ENCODE measurements at places on chromosomes 12 and 14.

GRCh38 chr14:69928111-69928523, 48.9 kb downstream of the SMOC1 start:
- DNase-seq = no peak

DNA sequence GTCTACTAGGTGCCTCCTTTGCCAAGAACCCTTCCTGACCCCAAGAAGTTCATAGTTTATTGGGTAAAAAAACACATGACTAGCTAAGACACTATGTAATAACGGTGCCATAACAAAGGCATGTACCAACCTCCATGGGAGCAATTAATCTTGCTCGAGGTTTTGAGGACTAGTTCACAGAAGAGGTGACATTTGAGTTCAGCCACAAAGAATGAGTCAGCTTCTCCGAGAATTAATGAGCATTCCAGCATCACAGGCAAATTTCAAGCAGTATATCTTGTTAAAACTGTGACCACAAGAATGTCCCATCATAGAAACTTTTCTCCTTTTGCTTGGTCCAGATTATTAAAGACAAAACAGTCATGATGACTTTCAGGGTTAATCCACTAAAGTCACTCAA, 113.0 kb upstream of the RAP1B start:
- no peak for DNase-seq

- DNase-seq = no peak
Measured at GRCh38 chr12:122406701-122407164, 15.7 kb downstream of the CLIP1 start.

GRCh38 chr12:2581293-2582045, 213.3 kb upstream of the FKBP4 start:
- DNase-seq = no peak

DNA sequence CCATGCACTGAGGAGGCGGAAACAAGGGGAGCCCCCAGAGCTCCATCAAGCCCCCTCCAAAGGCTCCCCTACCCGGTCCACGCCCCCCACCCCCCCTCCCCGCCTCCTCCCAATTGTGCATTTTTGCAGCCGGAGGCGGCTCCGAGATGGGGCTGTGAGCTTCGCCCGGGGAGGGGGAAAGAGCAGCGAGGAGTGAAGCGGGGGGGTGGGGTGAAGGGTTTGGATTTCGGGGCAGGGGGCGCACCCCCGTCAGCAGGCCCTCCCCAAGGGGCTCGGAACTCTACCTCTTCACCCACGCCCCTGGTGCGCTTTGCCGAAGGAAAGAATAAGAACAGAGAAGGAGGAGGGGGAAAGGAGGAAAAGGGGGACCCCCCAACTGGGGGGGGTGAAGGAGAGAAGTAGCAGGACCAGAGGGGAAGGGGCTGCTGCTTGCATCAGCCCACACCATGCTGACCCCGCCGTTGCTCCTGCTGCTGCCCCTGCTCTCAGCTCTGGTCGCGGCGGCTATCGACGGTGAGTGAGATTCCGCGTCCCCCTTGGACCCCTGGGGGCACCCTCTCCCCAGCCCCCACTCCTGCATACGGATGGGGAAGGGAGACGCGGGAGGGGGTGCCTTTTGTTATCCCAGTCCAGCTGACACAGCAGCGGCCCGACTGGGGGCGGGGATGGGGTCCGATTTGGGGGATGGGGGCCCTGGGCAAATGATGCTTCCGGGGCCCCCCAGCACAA, 400 bp downstream of the LRP1 start:
- DNase-seq = peak; percentile 7

DNA sequence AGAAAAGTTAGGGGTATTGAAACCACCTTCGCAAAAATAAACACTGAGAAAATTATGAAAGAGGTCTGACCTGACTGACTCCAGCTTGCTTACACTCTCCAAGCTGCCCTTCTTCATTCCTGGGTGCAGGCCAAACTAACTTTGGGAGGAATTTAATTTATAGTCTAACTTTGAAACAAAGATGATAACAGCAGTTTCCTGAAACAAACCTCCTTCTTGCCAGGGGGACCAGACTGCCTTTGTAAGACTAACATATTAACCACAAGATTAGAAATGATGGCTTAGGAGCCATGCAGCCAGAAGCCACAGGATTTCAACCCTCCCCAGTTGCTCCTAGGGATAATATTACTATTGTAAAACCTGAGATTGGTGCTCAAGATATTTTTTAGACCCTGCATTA, 13.8 kb upstream of the EEA1 start:
- no peak for DNase-seq

GRCh38 chr12:100138048-100138802, 4.4 kb downstream of the BLTP3B start:
- no peak for DNase-seq

DNA sequence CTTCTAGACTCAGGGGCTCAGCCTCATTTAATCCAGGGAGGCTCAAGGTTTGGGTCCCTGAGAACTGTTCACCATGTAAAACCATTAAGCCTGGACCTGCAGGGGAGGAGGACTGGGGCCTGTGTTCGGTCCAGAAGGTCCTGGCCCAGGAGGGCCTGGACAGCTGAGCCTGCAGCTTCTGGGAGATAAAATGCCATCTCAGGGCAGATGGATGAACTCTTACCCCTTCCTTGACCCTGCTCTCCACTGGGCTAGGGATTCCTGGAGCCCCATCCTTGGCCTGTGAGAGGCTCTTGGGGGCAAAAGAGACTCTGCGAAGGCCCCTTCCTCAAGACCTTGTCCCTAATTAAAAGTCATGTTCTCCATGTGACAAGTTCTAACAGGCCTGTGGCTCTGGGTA, 51.2 kb downstream of the PRMT8 start:
- no peak for DNase-seq

GRCh38 chr14:78302841-78303240, 132.7 kb downstream of the NRXN3 start:
- DNase-seq = no peak

- no peak for DNase-seq
Measured at GRCh38 chr14:99134516-99135046, 137.4 kb downstream of the BCL11B start.

DNA sequence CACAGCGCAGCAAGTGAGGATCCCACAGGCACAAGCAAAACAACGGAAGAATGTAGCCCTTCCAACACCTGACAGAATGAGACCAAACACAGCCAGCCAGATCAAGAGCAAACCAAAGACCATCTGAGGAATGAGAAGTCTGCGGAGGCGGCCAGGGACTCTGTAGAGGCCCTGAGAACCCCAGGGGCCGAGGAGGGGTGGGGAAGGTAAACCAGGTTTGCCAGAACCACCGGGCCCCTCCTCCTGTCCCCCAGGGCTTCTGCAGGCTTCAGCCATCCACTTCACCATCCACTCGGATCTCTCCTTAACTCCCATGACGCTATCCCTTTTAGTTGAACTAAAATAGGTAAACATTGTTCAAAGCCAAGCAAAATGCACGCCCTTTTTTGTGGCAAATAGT, 37.4 kb downstream of the ZCRB1 start:
- DNase-seq = no peak

- no peak for DNase-seq
Measured at GRCh38 chr12:112686373-112686772, 105.2 kb upstream of the RPH3A start.

DNA sequence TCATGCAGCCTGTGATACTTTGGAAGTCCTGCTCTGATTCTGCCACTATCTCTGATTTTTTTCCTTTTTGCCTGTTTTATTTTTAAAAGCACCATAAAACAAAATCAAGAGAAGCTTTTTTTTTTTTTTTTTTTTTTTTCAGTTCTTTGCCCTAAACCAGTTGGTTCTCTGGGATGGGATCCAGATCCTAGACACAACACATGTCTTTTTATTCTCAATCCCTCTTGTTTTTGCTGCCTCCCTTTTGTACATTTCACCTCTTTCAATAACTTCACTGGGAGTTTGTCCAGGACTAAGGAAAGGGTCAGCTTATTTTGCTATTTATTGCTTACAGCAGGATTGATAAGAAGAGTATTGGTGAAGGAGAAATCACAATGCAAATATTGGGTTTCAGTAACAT, 139.4 kb downstream of the GRIP1 start:
- no peak for DNase-seq

- no peak for DNase-seq
Measured at GRCh38 chr12:54047964-54048303, 5.7 kb upstream of the HOXC4 start.

DNA sequence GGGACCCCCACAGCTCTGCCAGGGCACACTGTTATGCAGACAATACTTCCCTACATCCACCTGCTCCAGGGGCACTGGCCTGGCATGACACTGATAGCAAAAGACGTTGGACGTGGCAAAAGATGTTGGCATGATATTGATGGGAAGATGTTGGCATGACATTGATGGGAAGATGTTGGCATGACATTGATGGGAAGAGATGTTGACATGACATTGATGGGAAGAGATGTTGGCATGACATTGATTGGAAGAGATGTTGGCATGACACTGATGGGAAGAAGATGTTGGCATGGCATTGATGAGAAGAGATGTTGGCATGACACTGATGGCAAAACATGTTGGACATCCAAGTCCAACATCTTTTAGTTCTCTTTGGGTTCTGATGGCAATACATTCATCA, 11.4 kb upstream of the DEGS2 start:
- DNase-seq = no peak

DNA sequence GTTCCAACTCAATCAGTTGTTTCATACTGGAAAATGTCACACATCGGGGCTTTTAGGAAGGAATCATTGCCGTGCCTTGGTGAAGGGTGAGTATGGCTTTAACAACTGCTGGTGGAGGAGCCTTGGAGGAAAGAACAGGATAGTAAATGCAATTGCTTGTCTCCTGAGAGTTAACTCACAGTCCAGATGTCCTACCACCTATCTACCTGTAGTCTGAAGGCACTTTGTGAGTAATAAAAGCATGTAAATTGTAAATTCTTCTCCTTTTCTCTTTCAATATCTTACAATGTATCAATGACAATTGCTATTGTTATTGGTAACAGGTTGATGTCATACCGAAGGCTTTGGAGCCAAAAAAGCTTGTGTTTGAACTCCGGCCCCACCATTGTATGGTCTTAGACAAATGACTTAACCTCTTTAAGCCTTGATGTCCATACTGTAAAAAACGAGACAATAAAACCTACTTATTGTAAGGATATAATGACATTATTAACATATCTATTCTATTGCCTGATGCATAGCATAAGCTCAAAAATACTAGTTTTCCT, 397.4 kb downstream of the ADAMTS20 start:
- DNase-seq = no peak

GRCh38 chr12:27794818-27795584, 15.0 kb upstream of the MANSC4 start:
- DNase-seq = no peak

- DNase-seq = no peak
Measured at GRCh38 chr14:30159374-30159773, 231.7 kb upstream of the PRKD1 start.

DNA sequence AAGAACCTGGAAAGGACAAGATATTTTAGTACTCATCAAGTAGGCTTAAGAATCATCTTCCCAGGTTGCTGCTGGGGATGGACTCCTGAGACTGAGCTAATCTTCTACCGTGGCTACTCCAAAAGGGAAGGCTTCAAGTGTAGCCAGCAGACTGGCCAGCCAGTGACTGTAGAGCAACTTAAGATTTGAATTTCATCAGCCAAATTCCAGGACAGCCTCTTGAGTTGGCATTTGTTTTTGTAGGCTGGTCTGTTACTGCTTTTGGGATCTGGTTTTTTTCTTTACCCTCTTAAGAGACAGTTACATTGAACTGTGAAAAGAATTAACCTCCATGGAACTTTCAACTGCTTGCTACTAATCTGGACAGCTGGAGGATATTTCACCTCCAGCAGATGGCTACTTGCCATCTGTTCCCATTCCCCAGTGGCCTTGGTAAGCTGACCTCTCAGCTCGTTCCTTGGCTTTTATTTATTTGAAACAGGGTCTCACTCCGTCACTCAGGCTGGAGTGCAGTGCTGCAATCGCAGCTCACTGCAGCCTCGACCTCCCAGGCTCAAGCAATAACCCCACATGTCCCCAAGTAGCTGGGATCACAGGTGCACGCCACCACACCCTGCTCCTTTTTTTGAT, 20.7 kb downstream of the VTI1B start:
- DNase-seq = no peak

DNA sequence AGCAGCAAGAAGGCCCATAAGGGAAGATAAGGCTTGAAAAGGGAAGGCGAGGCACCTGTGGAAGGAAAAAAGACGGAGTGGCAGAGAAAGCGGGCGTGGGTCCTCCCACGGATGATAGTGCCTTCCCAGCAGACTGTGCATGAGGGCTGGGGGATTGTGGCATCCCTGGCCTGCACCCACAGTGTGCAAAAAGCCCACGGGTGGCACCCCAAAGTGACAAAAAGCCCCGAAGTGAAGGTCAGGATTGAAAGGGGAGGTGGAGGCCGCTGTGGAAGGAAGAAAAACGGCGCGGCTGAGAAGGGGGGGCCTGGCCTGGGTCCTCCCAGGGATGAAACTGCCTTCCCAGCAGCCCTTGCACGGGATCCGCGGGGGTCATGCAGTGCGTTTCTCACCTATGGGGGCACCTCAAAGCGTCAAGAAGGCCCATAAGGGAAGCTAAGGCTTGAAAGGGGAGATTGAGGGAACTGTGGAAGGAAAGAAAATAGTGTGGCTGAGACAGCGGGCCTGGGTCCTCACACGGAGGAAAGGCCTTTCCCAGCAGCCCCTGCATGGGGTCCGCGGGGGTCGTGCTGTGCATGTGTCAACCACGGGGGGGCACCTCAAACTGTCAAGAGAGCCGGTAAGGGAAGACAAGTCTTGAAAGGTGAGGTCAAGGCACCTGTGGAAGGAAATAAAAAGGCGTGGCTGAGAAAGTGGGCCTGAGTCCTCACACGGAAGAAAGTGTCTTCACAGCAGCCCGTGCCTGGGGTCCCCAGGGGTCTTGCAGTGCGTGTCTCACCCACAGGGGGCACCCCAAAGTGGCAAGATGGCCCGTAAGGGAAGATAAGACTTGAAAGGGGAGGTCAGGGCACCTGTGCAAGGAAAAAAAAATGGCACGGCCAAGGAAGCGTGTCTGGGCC, 274.1 kb downstream of the ALG10 start:
- DNase-seq = no peak

- DNase-seq = no peak
Measured at GRCh38 chr14:104282332-104283196, 144.2 kb downstream of the KIF26A start.

- DNase-seq = no peak
Measured at GRCh38 chr14:95215094-95215725, 57.9 kb upstream of the DICER1 start.

GRCh38 chr14:31030469-31030868, 4.3 kb upstream of the STRN3 start:
- no peak for DNase-seq
